ENCODE measurements at places on chromosomes 12 and 14.

DNA sequence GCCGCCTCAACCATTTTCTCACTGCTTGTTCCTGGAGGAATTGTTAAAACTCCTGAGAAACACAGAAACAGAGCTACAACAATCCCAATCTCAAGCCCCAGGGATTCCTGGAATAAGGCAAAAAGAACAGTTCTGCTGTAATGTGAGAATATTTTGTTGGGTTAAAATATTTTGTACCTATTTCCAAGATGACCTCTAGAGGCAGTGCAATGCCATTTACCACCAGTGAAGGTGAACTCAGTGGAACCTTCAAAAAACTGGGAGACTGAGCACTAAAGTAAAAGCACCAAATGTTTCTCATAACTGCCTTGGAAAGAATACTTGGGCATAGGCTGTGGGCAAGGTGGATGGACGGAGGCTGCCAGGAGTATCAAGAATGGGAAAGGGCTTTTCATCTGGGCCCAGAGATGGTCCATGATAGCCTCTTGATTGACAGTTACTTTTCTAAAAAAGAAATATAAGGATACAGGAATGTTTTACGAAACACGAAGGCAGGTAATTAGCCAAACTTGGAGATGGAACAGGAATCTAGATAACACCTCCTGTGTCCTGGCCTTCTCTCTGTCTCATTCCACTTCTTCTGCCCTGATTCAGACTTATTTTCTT, 334.0 kb upstream of the FLRT2 start:
- DNase-seq, result no peak

DNA sequence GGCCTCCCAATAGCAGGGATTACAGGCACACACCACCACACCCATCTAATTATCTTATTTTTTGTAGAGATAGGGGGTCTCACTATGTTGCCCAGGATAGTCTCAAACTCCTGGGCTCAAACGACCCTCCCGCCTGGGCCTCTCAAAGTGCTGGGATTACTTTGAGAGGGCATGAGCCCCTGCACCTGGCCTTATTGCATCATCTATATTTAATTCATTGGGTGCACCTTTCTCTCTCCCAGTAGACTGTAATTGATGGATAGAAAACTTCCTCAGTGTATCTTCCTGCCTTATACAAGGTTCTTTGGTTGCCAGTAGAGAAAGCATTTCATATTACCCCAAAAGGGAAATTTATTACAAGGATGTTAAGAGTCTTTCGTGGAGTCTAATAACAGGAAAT, 8.9 kb upstream of the MORN3 start:
- DNase-seq, result no peak

GRCh38 chr12:51867371-51867770, 18.9 kb upstream of the FIGNL2 start:
- DNase-seq, result no peak

GRCh38 chr12:1978078-1978862, 26.0 kb downstream of the DCP1B start:
- no peak for DNase-seq

DNA sequence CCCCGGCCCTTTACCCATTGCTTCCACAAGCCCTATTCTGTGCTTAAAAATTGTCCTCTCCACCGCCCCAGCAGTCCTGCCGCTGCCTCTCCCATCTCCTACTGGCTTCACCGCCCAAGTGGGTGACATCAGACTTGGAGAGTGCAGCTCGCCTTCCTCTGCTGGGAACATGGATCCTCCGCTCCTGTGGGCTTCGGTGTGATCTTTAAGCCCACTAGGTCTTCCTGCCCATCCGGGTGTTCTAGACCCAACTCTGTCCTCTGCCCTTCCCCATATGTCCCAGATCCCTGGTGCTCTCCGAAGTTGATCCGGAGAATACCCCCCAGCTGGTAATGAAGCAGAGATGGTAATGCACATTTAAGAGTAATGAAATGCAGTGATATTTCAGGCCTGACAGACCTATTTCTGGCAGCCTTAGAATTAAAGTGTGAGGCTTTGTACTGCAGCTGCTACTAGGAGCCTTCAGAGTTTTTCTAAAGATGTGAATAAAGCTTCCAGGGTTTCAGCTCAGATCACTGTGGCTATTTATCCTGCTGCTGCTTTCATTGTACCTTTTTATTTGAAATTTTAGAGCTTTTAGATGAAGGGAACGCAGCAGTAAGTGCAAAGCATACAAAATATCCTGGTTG, 22.9 kb upstream of the CTDSP2 start:
- DNase-seq, result no peak

GRCh38 chr12:27123642-27124041, 41.3 kb upstream of the C12orf71 start:
- no peak for DNase-seq

DNA sequence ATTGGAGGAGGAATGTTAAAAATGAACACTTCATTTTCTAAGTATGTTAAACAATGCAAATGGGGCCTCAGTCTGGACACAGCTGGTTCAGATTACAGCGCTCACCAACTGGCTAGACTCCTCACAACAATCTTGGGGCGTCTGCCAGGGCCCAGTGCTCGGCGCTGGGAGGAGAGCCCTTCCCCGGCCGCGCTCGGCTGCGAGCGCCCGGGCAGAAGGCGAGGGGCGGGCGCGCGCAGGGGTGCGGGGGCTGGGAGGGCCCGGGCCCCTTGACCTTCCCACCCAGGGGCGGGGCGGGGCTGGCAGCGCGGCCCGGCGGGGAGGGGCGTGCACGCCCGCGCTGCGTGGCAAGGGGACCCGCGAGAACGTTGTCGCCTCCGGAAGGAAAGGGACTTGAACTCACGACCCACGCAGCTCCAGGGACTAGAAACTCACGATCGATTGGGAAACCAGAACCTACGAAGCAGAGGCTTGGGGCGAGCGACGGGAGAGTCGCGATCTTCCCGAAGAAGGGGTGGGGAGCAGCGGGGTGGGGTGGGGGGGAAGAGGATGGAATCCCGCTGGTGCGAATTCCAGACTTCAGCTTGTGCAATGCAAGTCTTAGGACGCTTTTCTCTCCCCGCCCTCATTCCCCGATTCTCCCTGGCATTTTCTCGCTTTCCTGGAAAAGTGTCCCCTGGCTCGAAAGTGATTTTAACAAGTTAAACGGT, at the start of gene FBLN5:
Gene FBLN5, minus strand, starts transcription at position 220 of the 710 bp plus-strand sequence. CDS start 465 bp downstream, outside the sequence.
- DNase-seq, result peak; percentile 87

- peak; percentile 2 for DNase-seq
Observed at GRCh38 chr14:29518335-29518734, 409.3 kb downstream of the PRKD1 start.

GRCh38 chr12:40834321-40834720, 142.1 kb downstream of the CNTN1 start:
- DNase-seq, result no peak

GRCh38 chr12:54017878-54018467, 9.2 kb downstream of the HOXC8 start:
- DNase-seq, result peak; percentile 94

GRCh38 chr12:85568395-85569103, 267.7 kb downstream of the RASSF9 start:
- no peak for DNase-seq

Measured in GM04504 (cell line).